ENCODE measurements at places on chromosomes 7 and 10. TPM values are rescaled to one million over a fixed set of nuclear protein-coding genes. Genes with fewer than 3 reads are reported as not detected.

The SUN3 gene
- total RNA-seq = not detected

- DNase-seq = peak; percentile 83
These were observed 20.3 kb upstream of the KLF6 start for GRCh38 chr10:3805201-3805790.

- DNase-seq = peak; percentile 37
These were observed 452 bp upstream of the TMEM140 start for GRCh38 chr7:135147341-135147898.

DNA sequence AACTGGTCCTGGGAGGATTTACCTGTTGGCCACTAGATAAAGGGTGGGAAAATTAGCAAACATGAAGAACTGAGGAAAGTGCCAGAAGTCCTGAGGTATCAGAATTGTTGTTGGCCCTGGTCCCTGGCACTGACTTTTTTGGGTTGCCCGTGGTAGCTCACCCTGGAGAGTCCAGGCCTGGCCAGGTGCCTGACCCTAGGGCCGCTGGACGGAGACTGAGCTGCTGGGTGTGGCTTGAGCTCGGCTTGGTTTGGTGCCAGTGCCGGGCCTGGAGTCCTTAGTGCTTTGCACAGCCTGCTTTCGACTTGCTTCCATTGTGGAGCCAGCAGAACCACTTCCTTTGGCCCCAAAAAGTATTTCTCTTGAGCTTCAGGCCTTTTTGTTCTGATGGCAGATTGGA lies 12.9 kb downstream of the MDH2 start:
- no peak for DNase-seq

The PTPRN2 gene
- under 0.01 TPM for total RNA-seq

DNA sequence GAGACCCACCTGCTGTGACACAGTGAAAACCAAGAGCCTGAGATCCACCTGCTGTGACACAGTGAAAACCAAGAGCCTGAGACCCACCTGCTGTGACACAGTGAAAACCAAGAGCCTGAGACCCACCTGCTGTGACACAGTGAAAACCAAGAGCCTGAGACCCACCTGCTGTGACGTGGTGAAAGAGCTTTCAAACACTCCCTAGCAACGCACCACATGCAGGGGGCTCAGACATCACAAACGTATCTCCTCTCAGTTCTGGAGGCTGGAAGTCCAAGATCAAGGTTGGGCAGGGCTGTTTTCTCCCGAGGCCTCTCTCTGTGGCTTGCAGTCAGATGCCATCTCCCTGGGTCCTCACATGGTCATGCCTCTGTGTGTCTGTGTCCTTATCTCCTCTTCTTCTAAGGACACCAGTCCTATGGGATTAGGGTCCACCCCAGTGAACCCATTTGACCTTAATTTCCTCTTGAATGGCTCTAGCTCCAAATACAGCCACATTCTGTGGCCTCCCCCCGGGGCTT lies 43.8 kb downstream of the INSIG1 start:
- no peak for DNase-seq

GRCh38 chr10:22518167-22518724 lies 172.9 kb downstream of the SPAG6 start:
- DNase-seq = no peak

DNA sequence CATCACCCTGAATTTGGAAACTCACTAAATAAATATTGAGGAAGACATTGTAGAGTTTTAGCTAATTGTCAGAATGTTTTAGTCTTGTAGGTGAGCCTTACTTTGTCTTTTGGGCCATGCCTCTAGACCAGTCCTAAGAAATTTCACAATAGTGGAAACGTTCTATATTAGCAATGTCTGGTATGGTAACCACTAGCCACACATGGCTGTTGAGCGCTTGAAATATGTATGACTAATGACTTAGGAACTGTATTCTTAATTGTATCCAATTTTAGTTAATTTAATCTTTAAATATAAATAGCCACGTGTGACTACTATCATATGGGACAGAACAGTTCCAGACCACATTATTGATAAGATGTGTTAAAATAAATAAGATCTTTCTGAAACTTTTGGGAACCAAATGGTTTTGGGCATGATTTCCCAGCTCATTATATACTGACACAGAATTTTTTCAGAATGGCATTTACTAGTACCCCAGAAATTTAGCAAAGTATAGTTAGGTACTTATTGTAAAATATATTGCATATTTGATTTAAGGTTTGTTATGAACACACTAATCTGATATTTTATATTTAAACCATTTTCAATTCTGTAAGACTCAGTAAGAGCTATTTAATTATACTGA lies 95.0 kb downstream of the VPS50 start:
- DNase-seq = peak; percentile 90

The EBLN1 gene
- not detected for total RNA-seq

DNA sequence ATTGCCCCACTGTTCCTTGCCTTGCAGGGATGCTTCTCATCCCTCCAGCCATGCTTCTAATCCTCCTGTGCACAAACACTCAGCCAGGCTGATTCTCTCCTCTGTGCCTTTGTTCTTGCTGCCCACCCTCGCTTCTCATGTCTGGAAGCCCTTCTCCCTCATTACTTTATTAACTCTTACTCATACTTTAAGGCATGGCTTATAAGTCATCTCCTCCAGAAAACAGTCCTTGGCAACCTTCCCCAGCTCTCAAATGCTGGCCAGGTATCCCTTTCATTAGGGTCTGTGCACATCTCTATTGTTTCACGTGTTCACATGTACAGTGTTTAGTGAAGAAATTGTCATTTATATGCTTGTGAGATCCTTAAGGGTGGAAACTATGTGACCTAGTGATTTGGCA lies 62.9 kb downstream of the ITGB8 start:
- DNase-seq = no peak

DNA sequence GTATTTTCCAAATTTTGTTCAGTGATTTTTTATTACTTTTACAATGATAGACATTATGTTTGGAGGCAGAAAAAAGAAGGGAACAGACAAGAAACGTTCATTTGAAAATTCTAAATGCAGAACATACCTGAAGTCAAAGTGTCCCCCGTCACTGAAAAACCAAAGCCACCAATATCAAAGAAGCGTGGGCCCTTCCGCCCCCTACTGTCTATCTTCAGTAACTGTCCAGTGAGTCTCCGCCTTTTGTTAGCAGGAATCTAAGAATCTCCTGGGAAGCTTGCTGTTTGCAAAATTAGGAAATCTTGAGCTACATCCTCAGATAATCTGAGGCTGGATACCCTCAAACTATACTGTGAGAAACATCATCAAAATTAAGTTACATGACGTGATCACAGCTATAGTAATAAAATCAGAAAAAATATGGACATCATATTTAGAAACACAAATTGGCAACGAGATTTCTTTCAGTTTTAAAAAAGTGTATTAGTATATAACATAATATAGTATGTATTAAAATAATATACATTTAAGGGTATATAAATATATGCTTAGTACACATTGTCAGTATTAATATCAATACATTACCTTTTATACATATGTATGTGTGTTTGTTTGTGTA lies 169.3 kb upstream of the AKR1E2 start:
- DNase-seq = peak; percentile 67

DNA sequence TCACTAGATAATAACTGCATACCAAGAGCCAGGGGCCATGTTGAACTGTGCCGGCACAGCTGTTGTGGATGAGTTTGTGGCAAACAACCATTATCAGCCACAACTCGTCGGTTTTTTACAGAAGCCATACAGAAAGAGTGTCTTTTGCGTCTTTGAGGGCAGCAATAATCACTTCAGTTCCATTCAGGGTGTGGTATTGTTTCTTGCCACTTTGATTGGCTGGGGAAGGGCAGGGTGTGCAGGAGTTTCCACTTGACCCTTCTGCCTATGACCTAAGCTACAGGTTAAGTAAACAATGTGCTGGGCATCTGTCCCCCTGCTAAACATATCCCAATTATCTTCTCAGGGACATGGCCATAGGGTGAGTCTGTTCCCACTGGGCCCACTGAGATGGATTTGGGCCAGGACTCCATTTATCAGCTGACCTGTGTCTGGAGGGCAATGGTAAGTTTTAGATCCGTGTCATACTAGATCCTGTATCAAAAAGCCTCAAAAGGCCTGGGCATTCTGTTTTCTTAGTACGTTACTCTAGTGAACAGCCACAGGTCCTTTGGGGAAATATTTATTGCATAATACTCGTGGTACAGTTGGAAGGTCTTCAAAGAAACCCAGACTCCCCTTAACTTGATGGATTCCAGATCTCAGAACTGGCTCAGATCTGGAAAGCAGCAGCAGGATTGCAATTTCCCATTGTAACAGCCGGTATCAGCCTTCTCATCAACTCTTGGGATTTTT lies 15.9 kb downstream of the ZNF3 start:
- DNase-seq = peak; percentile 70

GRCh38 chr10:48309711-48310226 lies 3.3 kb downstream of the MAPK8 start:
- DNase-seq = peak; percentile 64
